ENCODE measurements at places on chromosomes 5 and 9.

DNA sequence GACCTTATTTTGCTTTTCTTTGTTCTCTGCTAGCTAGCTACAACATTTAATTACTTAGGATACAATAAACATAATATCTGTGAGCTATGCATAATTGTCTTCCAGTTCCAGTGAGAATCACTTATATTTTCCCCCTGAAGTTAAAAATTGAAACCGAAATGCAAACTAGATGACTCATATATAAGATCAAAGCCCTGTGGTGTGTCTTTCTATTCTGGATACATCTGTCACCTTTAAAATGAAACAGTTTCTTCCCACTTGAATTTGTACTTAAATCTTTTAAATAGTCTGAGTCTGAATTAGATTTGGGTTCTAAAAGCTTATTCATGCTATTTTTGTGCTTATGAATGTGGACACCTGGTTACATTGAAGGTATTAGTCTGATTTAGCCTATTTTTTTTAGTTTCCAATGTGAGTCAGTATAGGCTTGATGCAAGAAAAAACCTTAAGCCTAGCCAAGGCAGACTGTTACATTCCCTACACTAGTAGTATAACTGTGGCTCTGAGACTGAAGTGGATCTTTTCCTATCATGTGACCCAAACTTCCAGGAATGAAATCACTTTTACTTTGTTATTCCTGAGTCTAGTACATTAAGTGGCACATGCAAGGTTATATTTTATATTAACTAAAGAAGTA lies 703.5 kb upstream of the RGMB start:
- DNase-seq = no peak

- no peak for DNase-seq
These were observed 265.9 kb downstream of the SAXO1 start for GRCh38 chr9:18766989-18767550.

DNA sequence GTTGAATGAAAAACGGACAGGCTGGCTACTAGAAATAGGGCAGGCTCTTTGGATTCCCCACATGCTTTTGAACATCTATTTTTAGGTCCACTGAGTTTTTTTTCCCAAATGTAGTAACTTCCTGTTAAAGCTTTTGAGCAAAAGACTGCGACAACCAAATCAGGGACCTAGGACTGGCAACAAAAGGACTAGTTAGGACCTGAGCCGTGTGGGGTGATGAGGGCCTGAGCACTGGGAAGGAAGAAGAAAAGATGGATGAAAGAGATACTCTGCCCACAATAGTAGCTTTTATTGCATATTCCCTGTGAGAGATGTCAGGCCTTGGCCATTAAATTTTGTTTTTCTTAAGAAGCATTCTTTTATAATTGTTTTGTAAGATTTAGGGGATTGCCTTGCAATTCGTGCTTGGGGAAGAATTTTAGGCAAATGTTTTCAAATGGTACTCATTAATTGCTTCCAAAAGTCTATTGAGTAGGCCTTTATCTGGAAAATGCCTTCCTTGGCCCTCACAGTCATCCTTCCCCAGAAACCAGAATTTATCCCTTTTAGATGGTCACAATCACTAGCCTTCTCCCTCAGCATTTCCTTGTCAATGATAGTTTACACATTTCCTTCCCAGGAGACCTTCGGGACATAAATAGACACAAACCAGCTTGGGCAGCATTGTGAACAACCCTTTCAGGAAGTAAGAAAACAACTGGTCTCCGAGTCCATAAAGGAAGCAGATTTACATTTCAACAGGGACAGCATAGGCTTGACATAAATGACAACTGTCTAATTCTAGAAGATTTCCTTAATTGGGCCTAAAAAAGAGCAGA lies 166.5 kb downstream of the RMI1 start:
- no peak for DNase-seq

GRCh38 chr5:110021251-110021650 lies 331.5 kb downstream of the MAN2A1 start:
- no peak for DNase-seq

- no peak for DNase-seq
These were observed 4.8 kb downstream of the ATP6V1G1 start for GRCh38 chr9:114592356-114592755.

DNA sequence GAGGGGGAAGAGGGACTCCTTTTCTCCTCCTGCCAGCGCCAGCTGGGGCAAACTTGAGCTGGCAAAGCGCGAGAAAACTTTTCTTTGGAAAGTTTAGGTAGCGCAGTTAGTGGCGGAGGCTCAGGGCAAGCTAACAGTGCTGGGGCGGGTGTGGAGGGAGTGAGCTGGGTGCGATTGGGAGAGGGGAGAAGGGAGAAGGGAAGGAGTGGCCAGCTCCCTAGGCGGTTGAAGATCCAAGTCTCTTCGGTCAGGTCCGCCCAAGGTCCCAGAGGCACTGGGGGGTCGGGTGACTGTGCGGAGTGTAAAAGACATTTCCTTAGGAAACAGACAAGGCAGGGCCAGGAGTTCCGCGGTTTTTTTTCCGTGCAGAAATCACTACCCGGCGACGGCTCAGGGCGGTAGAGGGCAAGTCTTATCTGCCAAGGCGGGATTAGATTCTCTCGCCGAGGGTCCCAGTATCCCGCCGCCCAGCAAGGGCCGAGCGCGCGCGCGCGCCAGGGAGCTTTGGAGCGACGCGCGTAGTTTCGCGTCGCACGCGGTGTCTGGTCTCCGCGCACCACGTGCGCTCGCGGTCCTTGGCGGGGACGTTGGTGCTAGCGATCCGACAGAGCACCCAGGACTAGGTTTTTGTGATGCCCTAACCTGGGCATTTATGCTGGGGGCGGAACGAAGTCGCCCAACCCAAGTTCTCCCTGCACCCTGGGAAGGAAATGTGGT lies 33.6 kb upstream of the NFIB start:
- no peak for DNase-seq

- no peak for DNase-seq
These were observed 10.9 kb downstream of the CXXC5 start for GRCh38 chr5:139658928-139659667.

DNA sequence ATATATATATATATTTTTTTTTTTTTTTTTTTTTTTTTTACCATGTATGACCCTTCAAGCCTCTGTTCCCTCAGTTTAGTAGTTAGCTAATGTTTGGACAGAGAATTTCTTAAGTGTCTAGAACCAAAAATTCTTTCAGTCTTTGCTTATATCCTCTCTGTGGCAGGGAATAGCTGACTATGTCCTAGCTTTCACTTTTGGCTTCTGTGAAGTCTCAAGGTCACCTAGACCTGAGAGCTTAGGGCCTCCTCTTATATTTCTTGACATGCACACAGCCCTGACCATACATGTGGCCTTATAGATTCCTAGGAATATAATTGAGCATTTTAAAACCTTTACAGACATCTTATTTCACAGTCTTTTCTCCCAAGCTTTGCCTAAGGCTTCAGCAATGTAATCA lies 930.8 kb upstream of the CDH9 start:
- no peak for DNase-seq

DNA sequence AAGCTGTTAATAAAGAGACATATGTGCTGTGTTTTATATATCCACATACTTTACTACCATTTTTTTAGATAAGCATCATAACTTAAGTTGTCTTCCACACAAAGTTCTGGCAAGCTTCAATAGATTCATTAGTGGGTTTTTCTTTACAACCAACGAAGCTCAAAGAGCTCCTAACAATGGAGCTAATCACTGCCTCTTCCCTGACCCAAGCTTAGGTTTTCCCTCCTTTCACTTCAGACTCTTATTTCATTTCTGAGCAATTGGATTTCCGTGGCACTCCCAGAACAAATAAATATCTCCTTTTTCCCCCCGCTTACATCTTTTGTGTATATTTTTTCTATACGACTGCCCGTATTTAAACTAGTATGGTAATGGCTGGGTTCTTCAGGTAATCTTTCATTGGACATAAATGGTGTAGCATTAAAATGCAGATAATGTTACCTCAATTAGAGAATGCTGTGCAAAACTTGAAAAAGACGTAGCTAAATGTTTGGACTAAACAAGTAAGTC lies 275.5 kb upstream of the TMEM161B start:
- no peak for DNase-seq

DNA sequence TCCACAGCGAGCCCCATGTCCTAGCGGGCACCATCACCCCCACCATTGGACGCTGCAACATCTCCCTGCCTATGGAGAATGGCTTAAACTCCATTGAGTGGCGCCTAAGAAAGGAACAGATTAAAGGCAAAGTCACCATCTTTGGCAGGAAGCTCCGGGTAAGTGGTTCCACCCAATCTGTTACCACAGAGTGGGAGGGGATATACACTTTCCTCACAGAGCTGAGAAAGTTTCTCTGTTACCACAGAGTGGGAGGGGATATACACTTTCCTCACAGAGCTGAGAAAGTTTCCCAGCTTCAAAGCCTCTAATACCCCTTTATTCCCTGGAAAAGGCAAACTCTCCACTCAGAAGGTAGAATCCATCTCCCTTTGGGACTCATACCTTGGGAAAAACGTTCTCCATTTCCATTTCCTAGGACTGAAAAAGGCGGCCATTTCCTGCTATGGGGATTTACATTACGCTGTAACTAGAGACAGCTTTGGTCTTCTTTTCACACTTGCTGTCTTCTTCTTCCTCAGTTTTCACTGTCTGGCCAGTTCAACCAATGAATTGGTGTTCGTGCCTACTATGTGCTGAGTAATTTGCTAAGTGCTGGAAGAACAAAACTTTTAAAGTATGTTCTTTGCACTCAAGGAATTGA lies 63.4 kb upstream of the WWC1 start:
- DNase-seq = peak; percentile 38

DNA sequence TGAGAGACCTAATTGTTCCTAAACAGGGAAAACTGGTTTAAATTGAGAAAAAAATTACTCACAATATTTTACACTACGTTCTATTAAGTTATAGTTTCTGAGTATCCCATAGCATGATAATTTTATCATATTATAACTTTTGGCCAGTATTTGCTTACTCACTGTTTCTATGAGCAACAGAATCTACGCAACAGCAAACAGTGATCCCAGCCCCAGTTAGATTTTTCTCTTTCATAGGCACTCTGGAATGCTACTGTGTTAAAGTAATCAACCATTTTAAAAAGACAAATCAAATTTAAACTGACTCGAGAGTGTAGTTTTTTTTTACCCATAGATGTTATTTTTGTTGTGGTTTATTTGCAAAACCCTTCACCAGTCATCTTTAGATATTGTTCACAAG lies 107.2 kb downstream of the XRCC4 start:
- no peak for DNase-seq

- DNase-seq = peak; percentile 38
These were observed 64.0 kb upstream of the FYB1 start for GRCh38 chr5:39283231-39283818.

DNA sequence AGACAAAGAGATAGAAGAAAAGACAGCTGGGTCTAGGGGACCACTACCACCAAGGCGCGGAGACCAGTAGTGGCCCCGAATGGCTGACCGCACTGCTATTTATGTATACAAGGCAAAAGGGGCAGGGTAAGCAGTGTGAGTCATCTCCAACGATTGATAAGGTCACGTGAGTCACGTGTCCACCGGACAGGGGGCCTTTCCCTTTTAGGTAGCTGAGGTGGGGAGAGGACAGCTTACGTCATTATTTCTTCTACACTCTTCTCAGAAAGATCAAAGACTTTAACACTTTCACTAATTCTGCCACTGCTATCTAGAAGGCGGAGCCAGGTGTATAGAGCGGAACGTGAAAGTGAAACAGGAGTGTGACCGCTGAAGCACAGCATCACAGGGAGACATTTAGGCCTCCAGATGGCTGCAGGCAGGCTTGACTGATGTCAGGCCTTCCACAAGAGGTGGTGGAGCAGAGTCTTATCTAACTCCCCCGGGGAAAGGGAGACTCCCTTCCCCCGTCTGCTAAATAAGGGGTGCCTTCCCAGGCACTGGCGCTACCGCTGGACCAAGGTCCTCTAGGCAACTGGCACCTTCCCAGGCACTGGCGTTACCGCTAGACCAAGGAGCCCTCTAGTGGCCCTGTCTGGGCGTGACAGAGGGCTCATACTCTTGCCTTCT lies 6.1 kb upstream of the PRR16 start:
- peak; percentile 54 for DNase-seq

- no peak for DNase-seq
These were observed 89.7 kb upstream of the PRLR start for GRCh38 chr5:35320029-35320428.

- no peak for DNase-seq
These were observed 3.3 kb downstream of the SNAPC3 start for GRCh38 chr9:15426019-15426418.

DNA sequence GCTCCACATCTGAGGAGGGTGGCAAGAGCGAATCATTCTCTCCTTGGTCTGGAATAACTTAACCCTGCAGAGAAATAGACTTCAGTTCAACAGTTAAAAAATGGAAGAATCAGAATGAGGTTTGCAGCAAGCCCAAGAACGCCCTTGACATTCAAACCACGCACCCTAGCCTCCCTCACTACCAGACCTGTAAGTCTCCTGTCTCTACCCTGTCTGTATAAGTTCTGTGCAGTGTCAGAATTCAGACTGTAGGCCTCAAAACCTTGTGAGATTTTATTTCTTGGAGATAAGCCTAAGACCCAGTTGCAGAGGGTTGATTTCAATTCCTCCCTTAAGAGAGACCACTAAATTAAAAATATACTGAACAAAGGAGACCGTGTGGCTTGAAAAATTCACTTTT lies 35.8 kb upstream of the PLPP1 start:
- DNase-seq = no peak

GRCh38 chr5:125411071-125411743 lies 664.8 kb upstream of the ZNF608 start:
- DNase-seq = peak; percentile 68

DNA sequence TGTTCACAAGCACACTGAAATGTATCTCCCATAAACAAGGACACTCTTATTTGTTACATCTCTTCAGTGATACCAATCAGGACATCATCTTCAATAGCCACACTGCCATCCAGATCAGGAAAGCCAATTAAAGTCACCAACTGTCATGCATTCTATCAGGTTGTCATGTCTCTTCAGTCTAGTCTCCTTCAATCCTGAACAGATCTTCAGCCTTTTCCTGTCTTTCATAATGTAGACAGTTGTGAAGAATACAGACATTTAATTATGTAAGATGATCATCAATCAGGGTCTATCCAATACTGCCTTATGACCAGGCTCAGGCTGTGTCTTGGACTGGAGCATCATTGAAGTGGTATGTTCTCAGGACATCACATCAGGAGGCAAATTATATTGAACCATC lies 419.8 kb upstream of the SMC2 start:
- no peak for DNase-seq

DNA sequence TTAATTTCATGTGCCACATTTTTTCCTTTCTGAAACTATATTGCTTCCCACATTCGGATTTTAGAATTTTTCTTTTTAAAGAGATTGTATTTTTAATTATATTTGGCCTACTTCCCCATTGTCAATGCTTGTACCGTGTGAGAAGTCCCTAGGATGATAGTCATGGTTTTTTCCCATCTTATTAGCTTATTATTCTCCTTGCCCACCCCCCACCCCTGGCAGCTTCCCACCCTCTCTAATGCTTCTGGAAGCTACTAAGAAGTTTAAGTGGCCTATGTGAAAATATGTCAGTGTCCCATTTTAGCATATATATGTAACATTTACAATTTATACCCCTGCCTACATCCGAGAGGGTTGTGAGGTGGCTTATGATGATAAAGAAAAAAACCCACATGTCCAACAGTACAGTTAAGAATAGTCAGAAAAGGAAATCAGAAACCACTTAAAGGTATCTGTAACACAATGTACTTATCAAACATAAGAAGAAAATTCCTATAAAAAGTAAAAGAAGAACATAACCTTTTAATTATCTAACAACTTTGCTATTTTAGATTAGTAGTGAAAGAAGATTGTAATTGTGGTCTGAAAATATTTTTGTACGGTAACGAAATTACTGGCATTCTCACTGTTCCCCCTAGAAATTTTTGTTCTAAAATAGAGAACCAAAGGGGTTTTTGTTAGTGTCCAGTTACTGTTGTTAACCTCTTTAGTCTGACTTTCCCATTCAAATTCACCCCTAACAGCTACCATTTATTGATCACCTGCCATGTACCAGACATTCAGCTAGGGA lies 62.1 kb downstream of the SLC44A1 start:
- DNase-seq = no peak

- DNase-seq = no peak
These were observed 47.8 kb upstream of the PSD2 start for GRCh38 chr5:139747583-139748504.
